ENCODE measurements at places on chromosomes 4 and X.

DNA sequence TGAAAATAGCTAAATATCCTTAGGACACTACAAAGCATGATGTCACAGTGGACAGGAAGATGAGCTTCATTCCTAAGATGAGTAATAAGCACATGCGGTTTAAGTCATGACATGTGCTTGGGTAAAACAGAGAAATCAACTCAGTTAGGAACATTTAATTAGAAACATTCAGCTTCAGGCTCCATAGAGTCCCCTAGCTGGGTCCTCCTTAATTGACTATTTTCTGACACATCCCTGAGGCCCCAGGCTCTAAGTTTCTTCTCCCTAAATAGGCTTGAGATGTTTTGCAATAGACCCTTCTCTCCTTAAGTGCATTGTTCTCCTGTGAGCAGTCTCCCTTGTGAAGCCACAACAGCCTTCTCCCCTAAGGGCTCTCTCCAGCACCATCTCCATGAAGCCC lies 70.4 kb upstream of the ANXA3 start:
- no peak for DNase-seq

DNA sequence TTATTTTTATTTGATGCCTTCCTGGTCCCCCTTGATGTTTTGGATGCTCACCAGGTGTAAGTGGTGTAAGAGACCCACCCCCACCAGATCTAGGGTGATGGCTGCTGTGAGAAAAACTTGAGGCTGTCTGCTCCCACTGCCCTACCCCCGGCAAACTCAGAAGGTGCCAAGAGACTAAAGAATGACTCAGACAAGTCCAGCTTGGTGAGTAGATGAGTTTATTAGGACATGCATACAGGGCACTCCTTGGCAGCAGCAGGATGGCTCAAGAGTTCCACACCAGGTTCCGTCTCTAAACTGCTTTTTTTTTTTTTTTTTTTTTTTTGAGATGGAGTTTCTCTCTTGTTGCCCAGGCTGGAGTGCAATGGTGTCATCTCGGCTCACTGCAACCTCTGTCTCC lies 84.0 kb upstream of the HPF1 start:
- DNase-seq: no peak

GRCh38 chr4:31069151-31069550 lies 349.0 kb downstream of the PCDH7 start:
- no peak for DNase-seq

DNA sequence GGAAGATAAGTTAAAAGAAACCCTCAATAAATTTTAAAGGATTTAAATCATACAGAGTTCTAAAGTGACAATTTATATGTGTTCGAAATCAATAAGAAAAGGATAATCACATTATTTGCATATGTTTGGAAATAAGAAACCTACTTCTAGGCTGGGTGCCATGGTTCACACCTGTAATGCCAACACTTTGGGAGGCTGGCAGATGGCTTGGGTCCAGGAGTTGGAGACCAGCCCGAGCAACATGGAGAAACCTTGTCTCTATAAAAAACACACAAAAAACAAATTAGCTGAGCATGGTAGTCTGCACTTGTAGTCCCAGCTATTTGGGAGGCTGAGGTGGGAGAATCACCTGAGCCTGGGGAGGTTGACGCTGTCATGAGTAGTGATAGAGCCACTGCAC lies 8.1 kb upstream of the SAP30 start:
- DNase-seq: no peak

GRCh38 chrX:13373027-13373426 lies 53.2 kb upstream of the ATXN3L start:
- no peak for DNase-seq

GRCh38 chrX:66731398-66731797 lies 92.5 kb upstream of the EDA2R start:
- DNase-seq: no peak

- no peak for DNase-seq
Observed at GRCh38 chr4:75710246-75710645, 14.1 kb upstream of the USO1 start.

DNA sequence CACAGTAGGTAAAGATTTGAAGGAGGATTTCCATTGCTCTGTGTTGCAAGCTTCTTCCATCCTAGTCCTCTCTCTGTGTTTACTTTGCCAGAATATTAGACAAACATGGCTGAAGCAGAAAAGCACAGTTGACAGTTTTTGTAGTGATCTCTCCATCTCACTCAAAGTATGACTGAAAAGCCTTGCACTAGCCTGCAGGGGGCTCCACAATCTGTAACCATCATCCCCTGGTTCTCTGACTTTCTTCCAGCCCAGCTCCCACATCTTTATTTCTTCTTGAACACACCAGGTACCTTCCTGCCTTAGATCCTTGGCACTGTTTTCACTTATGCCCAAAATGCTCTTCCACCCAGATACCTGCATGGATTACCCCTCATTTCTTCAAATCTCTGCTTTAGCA lies 34.1 kb upstream of the HHIP start:
- no peak for DNase-seq

DNA sequence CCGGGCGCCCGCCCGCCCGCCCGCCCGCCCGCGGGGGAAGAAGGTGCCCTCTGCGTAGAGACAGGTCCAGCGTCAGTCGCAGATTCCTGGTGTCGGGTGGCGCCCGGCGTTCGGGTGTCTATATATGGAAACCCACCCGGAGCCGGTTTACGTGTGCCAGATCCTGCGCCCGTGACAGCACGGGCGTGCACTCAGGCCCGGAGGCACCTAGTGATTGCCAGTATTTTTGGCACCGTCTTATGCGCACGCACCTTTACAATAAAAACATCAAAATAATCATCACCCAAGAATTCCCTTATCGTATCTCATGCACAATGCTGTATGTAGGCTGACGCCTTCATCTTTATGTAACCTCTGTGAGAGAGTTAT lies 519 bp downstream of the SLC25A4 start:
- no peak for DNase-seq

GRCh38 chr4:10033191-10033881 lies 12.0 kb upstream of the SLC2A9 start:
- no peak for DNase-seq

DNA sequence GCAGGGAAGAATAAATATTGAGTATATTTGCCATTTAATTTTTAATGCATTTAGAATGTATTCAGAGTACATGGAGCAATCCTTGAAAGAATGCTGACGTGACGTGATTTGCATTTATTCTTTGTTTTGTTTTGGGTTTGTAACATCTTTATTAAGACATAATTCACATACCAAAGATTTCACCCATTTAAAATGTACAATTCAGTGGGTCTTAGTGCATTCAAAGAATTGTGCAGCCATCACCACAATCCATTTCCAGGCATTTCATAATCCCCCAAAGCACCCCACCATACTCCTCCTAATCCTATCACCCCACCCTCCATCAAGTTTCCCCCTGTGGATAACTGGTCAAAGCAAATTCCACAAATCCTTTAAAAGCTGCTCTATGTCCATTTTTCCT lies 87.4 kb downstream of the FAM9B start:
- DNase-seq: no peak

GRCh38 chr4:47493238-47494123 lies 8.4 kb downstream of the ATP10D start:
- DNase-seq: no peak

DNA sequence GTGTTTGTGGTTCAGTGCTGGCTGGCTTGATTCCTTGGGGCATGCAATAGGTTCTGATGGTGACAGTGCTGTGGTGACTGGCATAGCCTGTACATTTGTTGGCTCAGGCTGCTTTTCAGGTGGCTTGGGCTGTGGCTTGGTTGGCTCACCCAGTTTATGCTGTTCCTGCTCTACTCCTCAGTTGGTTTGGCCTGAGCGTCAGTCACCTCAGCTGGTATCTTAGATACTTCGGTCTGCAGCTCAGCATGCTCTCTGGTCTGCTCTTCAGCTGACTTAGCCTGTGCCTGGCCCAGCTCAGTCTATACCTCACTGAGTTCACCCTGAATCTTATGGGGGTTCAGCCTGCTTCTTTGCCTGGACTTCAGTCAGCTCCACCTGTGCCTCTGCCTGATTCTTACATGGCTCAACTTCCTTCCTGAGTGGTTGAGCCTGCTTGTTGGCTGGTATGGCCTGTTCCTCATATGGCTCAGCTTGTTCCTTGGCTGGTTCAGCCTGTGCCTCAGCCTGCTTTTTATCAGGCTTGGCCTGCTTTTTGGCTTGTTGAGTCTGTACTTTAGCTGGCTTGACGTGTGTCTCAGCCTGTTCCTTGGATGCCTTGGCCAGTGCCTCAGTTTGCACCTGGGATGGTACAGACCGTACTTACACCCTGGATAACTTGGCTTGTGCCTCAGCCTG lies 170.6 kb downstream of the MSN start:
- no peak for DNase-seq

GRCh38 chr4:154491341-154492271 lies at the start of gene DCHS2:
TSS of gene DCHS2 (minus strand) at chr4:154491799. CDS start at chr4:154491355, 444 bp downstream.
- DNase-seq: peak; percentile 2

- DNase-seq: no peak
Observed at GRCh38 chr4:100880011-100880410, 362.2 kb upstream of the EMCN start.

- peak; percentile 0 for DNase-seq
Observed at GRCh38 chrX:108312957-108313356, 125.3 kb downstream of the COL4A6 start.

DNA sequence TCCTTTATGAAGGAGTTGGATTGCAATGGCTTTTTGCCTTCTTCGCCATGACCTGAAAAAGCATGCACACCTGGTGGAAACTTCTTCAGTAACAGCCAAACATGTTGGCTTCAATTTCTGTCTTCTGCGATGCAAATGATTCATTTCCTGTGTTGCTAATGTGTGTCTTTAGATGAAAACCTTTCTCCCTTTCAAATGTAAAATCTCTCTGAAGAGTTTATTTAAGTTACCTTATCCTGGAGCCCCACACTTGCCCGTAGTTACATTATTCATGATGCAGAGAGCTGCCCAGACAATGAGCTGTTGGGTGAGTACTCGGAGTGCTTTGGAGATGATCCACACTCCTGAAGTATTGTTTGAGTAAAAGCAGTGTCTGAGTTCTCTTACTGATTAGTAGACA lies 1100.9 kb downstream of the RPA4 start:
- no peak for DNase-seq

DNA sequence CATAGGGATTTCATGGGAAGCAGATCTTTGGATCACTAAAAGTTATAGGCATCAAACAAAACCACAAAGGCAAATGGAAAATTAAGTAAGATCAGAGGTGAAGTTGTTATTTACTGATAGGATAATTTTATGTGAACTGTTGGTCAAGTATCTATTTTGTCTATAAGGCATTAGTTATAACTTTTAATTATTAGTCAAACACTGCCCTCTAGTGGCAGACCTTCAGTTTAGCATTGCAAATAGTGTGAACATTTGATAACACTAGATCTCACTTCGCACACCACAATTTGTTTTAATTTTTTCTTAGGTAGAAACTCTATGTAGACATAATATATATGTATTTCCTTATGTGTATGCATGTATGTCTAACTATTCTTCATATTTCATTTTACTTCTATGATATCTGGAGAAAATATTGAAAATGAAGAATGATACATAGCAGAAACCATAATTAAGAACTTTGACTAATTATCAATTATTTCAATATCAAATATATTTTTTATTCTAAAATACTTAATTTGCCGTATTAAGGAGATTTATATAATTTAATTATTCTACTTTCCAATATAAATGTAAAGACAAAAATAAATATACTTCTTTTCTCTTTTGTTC lies 214.5 kb upstream of the TACR3 start:
- no peak for DNase-seq

GRCh38 chrX:108033890-108034289 lies 11.0 kb upstream of the VSIG1 start:
- DNase-seq: no peak

- no peak for DNase-seq
Observed at GRCh38 chr4:179543771-179544170, 2101.5 kb upstream of the AGA start.

- DNase-seq: no peak
Observed at GRCh38 chr4:76061982-76062381, 12.5 kb upstream of the ART3 start.

DNA sequence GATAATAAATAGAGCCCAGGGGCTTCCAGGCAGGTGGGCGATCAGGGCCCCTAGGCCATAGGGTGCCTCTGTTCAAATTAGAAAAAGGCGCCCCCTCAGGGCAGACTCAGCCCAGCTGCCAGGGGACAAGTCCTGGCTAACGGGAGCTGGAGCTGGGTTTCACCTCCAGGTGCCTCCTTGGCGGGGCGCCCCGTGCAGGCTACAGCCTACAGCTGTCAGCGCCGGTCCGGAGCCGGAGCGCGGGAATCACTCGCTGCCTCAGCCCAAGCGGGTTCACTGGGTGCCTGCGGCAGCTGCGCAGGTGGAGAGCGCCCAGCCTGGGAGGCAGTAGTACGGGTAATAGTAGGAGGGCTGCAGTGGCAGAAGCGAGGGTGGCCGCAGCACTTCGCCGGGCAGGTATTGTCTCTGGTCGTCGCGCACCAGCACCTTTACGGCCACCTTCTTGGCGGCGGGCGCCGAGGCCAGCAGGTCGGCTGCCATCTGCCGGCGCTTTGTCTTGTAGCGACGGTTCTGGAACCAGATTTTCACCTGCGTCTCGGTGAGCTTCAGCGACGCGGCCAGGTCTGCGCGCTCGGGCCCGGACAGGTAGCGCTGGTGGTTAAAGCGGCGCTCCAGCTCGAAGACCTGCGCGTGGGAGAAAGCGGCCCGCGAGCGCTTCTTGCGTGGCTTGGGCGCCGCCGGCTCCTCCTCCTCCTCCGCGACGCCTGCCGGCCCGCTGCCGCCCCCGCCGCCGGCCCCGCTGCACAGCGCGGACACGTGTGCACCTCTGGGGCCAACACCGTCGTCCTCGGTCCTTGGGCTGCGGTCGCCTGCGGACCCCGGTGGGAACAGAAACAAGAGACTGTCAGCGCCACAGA lies 2.4 kb downstream of the NKX3-2 start:
- DNase-seq: no peak

- no peak for DNase-seq
Observed at GRCh38 chr4:82213485-82214417, 160.0 kb downstream of the HNRNPD start.

DNA sequence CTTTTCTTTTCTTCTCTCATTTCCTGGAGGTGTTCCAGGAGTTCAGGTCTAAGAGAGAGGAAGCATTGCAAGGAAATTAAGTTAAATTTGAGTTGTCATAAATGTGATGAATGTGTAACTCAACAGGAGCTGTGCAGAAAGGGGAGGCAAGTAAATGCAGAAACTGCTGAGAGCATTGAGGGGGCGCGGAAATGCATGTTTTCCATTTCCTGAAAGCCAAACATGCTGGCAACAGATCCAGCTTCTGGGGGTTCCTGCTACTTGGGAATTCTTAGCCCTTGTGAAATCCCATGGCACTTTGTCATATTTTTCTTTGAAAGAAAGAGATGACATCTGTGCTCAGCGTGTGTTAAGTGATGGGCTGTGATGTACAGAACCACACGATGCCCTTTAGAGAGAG lies 33.8 kb upstream of the NAP1L5 start:
- no peak for DNase-seq

DNA sequence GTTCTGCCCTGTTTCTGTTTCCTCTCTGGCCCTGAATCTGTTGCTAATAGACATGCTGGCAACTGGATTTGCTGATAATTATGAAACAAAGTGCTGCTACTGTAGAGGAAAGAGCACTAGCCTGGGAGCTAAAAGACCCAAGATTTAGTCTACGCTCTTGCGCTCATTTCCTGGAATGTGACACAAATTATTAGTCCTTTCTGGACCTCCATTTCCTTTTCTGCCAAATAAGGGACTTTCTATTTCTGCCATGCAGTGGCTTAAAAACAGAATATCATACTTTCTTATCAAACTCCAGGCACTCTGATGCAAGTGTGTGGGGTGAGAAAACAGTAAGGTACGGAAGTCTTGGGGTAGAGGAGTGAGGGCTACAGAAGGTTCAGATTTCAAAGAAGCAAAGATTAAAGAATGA lies 48.3 kb upstream of the GPR174 start:
- DNase-seq: no peak

GRCh38 chr4:42271096-42271495 lies 118.6 kb upstream of the BEND4 start:
- DNase-seq: no peak
